Activated CD8-positive, alpha-beta memory T cell treated with anti-CD3 and anti-CD28 coated beads for 48 hours (primary cell): ENCODE measurements at places on chromosomes 1 and 21.

GRCh38 chr1:164756741-164757140 is 197.8 kb downstream of the PBX1 start:
- no peak for DNase-seq

DNA sequence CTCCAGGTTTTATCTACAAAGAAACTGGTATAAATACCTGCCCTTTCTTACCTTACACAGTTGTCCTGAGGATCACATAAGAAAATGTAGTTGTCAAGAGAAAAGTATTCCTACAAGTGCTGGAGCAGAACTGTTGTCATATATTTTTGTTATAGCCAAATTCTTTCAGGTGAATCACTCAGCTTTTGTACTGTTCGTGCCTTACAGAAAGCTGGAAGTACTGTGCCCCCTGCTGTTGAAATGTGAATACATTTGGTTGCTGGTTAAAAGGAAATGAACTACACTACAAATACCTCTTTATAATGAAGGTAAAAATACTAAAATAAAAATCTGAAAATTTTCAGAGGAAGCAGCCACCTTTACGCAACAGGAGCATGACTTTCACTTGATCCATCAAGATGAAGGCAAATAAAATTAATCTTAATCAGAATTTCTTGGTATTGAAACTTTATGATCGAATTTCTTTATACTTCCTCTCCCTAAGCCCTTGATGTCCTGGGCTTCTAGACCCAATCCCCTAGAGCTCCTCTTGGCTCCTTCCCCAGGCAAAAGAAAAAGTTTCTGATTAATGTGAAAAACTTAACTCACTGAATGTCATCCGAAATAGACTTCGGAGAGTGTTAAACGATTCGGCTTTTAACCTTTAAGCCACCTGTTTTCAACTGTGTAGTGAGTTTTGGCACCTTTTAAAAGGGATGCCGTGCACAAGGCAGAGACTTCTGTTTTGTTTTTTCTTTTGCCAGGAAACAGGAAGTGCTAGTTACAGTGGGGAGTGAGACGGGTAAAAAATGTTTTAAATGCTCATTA is 12.5 kb downstream of the CHML start:
- no peak for DNase-seq

DNA sequence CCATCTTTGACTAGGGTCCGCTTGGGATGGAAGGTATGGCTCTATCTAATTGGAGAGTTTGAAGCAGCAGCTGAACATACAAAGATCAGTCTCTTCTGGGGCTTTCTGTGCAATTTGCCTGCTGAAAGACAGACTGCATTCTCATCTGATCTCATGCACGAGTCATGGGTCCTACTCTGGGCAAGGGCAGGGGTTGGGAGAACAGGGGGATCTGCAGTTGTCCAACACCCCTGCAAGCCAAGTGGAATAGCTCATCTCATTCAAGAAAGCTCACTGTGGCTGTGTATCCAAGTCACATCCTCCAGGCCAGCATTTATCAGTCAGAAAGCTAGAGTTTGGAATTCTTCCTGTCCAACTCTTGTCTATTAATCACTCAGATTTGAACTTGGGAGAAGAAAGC is 177.2 kb upstream of the C8B start:
- DNase-seq = no peak

GRCh38 chr1:57736940-57737339 is 313.1 kb upstream of the DAB1 start:
- no peak for DNase-seq

DNA sequence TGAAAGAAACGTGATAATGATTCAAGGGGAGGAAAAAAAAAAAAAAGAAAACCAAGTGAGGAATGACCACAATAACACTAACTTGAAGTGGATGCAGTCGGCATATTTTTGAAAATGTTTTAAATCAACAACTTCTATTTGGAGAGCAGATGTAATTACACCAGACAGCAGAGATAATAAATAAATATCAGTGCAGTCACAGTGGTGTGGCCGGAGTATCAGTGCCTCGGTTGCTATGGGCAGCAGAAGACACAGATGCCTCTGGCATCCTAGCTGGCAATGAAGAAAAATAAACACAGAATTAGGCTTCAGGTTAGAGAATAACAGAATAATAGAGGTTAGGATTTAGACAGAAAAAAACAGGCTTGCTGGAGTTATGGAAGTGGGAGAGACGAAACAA is 888.3 kb downstream of the LTN1 start:
- DNase-seq = no peak

DNA sequence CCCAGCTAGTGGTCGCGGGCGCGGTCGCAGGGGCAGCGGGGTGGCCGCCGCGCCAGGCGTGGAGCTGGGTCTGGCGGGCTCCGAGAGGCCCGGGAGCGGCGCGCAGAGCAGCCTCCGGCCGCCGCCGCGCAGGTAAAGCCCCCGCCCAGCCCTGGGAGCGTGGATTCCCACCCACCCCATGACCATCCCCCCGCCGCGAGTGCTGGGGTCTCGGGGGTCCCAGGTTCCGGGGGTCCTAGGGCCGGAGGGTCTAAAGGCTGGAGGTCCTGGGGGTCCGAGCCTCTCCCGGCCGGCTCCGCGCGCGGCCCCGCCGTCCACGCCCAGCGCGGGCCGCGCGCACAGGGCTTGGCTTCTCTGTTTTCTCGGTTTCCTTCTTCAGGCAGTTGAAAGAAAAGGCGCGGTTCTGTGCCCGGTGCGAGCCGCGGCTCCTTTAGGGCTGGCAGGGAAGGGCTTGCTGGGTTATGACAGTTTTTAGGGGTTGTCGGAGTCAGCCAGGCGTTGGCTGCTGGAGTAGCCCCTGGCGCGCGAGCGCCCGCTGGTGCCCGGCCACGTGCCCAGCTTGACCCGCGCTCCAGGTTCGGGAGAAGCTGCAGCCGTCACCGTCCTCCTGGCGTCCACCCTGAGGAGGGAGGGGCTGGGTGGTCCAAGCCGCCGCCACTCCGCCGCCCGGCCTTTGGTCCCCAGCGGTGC is 359 bp downstream of the LRRC3 start:
- no peak for DNase-seq
